Occipital lobe (tissue), 3 donors: ENCODE measurements at places on chromosomes 7 and 10.

- DNase-seq = no peak
Observed at GRCh38 chr7:45564886-45565455, 9.2 kb upstream of the ADCY1 start.

- DNase-seq = no peak
Observed at GRCh38 chr7:48087349-48087748, 1.7 kb upstream of the UPP1 start.

DNA sequence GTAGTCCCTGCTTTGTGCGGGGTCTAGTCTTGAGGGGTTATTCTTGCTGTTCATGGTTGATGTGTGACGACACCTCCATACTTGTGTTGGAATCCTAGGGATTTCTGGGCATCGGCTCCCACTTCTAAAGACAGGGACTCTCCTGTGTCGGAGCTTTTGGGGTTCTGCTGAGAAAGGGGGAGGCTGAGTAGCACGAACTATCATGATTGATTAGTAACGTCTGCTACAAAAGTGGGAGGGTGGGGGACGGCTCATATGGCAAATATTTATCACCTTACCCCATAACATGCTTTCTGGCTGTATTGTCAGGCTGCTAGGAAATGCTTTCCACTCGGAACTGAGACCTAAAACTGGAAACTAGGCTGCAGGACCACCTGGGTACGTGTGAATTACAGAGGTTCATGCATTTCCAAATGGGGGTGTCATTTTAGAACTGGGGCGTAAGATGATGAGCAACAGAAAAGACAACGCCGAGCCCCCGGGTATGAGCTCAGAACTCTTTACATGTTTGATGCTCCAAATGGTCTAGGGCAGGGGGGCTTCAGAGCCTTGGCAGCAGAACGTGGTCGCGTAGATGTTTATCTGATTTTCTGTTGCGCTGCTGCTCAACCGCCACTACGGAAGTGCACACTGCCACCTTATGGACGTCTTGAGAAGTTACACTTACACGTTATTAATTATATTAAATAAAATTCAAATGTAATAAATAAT is 15.1 kb upstream of the NME8 start:
- peak; percentile 1 for DNase-seq

GRCh38 chr10:132266594-132267161 is 41.1 kb downstream of the STK32C start:
- no peak for DNase-seq

GRCh38 chr10:34628174-34628796 is 186.8 kb downstream of the PARD3 start:
- no peak for DNase-seq
